ENCODE measurements at places on chromosomes 16 and 17.

DNA sequence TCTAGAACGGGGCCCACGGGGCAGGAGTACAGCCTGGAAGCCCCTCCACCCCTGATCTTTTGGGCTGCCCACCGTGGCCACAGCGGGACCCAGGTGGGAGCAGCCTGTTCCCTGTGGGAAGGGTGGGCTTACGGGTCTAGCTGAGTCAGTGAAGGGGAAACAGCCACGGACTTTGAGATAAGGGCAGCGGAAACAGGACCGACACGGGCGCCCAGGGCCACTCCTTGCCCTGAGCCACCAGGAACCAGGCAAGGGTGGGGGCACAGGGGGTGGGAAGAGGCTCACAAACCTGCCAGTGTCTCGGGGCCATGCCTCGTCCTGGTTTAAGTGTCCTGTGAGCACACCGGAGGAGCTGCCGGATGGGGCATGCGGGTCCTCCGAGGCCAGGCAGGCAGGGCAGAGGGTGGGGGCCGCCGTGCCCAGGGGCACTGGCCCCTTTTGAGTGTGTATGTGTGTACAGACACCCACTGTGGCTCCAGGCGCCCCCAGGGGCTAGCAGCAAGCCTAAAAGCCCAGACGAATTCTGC is 47.6 kb upstream of the PVALEF start:
- DNase-seq = no peak

- no peak for DNase-seq
Measured at GRCh38 chr17:55710829-55711496, 11.7 kb downstream of the TMEM100 start.

DNA sequence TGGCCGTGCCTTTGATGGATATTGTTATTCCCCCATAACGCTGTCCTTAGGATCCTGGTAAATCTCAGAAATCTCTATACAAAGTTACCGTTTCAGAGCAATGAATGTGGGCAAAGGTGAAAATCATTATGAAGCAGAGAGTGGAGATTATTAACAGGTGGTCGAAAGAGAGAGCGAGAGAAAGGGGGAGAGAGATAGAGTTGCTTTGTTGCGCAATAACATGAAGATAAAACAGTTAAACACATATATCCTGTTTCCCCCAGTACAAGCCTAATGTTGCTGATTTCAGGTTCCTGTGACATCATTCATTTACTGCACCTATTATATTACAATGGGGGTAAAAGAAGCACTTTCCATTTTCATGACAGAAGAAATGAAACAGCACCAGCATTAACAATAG is 535.4 kb upstream of the RBFOX1 start:
- no peak for DNase-seq

DNA sequence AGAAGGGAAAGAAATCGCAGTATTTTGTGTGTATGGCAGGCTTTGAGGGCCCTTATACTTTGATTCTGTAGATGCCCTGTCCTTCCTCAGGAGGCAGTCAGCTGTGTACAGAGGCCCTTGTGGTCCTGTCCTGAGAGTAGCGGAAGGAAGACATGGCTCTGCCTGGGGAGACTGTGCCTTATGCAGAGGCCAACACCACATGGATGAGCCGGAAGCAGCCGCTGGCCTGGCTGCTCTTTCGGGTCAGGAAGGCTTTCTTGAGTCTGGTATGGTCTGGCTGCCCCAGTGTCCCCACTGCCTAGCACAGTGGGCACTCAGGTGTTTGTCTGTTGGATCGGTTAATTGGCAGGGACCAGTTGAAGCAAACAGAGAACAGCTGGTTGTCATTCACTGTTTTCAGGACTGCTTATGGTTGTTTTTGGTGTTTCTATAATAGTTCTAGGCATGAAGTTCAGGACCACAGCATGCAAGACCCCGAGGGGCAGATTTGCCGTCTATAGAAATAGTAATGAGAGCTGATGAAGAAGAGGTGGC is 12.4 kb downstream of the USP10 start:
- no peak for DNase-seq

DNA sequence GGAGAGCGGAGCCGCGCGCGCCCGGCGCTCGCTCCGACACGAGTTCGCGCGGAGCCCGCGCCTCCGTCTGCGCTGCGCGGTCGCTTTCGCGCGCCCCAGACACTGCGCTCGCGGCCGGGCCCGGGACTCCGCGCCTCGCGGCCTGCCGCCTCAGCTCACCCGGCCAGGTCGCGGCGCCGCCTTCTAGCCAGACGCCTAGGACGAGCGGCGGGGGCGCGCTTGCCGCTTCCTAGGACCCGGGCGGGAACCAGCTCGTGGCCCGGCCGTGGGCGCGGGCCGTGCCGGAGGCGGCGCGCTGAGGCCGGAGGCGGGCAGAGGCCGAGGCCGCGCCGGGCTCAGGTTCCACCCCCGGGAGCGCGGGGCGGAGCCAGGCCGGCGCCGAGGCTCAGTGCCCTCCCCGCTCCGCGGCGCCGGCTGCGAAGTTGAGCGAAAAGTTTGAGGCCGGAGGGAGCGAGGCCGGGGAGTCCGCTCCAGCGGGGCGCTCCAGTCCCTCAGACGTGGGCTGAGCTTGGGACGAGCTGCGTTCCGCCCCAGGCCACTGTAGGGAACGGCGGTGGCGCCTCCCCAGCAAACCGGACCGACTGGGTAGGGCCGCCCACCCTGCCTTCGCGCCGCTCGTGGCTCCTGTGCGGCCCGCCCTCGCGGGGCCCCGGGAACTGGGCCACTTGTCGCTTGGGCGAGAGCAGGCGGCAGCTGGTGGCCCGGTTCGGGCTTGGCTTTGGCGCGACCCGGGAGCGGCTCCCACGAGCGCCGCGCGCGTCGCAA is at the start of gene SPHK1:
SPHK1 (plus strand) TSS at position 388 of the 765 bp plus-strand sequence. CDS start 1,036 bp downstream, outside the sequence.
- no peak for DNase-seq

DNA sequence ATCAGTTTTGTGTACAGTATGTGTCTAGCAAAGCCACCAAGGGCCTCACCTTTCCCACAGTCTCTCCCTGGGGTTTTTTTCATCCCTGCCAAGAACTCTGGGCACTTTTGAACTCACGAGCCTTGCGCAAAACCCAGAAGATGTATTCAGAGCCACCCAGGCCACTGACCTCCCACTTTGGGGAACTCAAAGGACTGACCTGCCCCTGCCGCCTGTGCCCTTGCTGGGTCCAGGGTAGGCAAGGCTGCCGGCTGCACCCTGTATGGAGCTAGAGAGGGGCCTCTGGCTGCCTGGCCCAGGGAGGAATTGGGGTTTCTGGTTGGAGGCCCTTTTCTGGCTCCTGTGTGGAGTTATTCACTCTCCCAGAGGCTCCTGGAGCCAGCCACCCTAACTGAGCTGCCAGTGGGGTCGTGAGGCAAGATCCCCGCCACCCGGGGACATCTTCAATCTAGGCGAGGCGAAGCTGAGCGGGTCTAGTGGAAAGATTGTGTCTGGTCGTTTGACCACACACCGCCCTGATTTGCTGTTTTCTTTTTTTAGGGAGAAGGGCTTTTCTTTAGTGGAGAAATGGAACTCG is 1.9 kb downstream of the CDK5R1 start:
- DNase-seq = no peak

GRCh38 chr16:24036614-24037013 is 200.8 kb downstream of the PRKCB start:
- DNase-seq = no peak

DNA sequence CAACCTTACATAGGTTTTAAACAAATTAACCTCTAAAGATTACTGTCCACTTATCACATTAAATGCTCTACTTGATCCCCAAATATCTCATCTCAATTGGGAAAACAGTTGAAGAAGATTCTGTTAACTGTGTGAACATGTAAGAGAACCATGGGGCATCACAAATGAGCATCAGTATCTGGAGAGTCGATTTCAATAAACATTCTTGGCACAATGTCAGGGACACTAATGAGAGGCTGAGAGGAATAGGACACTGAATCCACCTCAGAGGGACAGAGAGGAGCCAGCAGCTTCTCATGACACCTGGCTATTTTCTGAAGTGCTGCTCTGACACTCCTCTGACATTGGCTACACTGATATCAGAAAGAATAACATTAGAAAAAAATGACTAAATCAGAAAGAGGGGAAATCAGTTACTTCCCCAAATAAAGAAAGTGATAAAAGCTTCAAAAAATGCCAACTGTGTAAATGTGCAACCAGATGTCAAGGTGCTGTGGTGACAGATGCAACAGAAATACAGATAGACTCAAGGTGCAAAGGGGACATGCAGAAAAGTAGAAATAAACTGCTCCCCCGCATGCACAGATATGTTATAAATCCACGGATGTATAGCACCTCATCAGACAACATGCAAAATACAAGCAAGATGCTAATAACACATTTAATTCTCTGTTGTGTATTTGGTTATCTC is 67.4 kb downstream of the SNX11 start:
- no peak for DNase-seq

GRCh38 chr17:63917646-63918045 is 993 bp downstream of the GH1 start:
- DNase-seq = no peak

- no peak for DNase-seq
Measured at GRCh38 chr16:825341-826061, 25.0 kb upstream of the GNG13 start.

DNA sequence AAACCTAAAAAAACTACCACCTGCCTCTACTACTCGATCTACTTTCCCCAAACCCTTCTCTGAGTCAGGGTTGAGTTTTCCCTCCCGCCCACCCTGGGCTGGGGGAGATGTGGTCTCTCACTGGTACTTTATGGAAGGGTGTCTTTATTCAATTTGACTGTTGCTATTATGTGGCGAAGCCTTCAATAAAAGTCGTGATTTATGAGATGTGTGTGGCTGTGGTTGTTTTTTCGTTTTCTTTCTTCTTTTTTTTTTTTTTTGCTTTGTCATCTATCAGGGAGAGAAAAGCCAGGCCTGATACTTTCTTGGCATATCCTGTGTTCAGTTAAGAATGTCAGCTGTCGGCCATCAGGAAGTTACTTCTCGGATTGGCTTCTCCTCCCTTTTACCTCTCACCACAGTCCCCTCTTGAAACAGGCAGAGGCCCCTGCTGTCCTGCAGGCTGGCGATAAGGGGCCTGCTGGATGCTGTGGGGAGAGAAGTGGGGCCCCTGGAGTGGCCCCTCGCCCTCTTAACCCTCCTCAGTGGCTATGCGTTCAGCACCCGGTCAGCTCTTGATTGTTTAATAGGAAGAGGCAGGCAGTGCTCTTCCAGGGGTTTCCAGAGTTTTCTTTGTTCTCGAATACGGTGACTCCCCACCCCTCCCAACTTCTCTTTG is 123.0 kb downstream of the MSI2 start:
- DNase-seq = no peak

All from GM12864 (cell line).